ENCODE measurements at places on chromosomes 2 and 18.

GRCh38 chr2:219125225-219125885, 35.3 kb downstream of the NHEJ1 start:
- no peak for DNase-seq

- no peak for DNase-seq
Measured at GRCh38 chr2:113281910-113282746, 3.4 kb upstream of the PAX8 start.

GRCh38 chr2:224208007-224208406, 168.9 kb upstream of the SERPINE2 start:
- DNase-seq: no peak

DNA sequence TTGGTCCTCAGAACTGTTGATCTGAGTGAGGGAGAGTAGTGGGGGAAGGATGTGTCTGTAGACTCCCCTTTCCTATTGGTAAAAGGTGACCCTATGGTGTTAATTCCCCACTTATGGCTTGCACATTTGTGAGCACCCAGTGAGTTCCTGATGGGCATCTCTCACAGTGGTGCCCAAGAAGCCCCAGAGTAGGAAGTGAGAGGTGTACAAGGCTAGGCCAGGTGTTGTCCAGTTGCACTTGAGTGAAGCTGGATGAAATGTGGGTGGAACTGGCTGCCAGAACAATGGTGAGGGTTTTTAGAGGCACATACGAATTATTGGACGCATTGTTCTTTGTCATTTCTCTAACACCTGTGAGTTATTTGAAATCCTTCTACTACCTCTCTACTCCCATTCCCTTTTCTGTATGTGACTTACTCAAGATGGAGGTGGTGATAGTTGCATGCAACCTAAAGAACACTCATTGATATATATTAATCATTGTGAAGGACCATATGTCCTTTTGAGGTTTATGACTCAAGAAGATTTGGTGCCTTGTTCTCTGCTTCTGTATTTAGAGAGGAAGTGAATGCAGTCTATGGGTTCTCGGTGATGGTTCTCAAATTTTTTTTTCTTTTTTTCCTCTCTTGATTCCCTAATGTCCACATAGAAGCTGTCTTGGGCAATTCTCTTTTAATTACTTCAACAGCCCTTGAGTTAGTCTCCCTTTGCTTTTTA, 162.7 kb downstream of the FSHR start:
- no peak for DNase-seq

GRCh38 chr18:29087616-29088246, 910.8 kb upstream of the CDH2 start:
- DNase-seq: no peak

DNA sequence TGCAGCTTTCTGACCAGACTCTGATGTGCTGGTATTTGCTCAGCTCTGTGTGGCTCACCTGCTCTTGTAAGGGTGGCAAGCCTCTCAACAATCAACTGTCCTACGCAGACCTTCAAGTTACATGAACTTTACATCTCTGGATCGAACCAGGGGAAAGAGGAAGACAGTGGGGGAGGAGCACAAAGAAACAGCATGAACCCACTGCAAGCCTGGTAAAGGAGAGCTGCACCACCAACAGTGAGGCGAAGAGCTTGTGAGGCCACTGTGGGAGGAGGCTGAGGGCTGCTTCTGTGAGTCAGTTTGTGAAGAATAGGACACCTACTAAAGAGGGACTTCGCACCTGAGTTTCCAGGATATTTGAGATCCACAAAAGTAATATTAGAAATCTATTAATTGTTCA, 18.8 kb upstream of the FAM110C start:
- no peak for DNase-seq

DNA sequence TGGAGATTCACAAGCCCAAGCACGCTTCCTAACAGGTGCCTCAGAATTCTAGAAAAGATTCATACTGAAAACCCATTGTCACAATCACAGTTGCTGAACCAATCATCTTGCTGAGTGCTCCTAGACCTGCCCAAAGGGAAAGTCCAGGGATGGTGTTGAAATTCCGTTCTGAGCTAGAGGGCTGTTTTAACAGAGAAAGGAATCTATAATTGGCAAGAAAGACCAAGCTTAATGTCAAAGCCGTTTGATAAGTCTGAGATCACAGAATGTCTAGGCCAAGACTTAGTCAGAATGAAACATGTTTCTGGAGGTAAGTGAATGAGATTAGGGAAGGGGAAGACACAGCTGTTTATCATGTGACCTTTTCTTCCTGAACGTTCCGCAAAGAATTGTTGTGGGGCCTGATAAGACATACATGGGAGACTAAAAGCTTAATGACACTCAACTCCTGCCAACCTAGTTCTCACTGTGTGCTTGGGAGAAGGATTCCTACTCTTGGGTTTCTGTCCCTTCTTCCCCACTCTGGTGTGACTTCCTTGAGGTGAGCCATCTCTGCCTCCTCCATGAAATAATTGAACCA, 27.5 kb downstream of the PMAIP1 start:
- no peak for DNase-seq

DNA sequence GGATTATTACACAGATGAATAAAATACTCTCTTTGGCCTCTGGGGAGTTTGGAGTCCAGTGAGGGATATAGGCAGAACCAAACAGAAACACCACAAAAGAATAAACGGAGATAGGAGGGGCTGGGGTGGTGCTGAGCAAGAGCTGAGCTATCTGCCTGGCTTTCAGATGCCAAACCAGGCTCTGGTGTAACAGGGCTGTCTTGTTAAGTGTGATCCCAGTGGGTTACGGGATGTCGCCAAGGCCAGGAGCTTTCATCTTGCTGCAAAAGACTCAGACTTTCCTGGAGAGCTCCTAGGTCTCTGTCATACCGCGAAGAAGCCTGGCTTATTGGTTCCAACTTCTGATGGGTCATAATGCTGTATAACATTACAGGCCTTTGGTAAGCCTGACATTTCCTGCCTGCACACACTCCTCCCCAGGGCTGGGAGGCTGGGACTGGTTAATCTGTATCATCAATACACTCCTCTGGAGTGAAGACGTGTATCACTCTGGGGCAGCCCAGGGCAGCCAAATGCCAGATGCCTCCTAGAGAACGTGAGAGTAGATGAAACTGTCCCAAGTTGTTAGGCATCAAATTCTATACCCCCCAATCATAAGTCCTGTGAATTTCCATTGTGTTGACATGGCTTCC, 60.5 kb downstream of the STPG4 start:
- no peak for DNase-seq

GRCh38 chr2:238941262-238941792, 93.4 kb downstream of the TWIST2 start:
- no peak for DNase-seq

DNA sequence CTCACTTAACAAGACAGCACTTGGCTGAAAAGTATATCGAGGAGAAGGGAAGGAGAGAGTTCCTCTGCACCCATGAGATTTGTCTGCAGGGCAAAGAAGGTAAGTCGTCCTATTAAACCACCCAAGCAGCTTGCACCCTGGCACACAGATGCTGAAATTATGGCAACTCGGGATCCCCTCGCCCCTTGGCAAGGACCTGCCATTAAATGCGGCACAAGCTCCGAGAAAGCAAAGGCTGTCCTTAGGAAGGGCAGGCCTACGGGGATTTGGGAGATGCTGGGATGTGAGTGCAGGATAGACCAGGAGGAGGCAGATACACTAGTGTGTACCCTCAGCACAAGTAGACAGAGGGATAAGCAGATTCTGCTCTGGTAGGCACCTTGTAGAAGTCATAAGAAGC, 191.5 kb downstream of the ALK start:
- no peak for DNase-seq

DNA sequence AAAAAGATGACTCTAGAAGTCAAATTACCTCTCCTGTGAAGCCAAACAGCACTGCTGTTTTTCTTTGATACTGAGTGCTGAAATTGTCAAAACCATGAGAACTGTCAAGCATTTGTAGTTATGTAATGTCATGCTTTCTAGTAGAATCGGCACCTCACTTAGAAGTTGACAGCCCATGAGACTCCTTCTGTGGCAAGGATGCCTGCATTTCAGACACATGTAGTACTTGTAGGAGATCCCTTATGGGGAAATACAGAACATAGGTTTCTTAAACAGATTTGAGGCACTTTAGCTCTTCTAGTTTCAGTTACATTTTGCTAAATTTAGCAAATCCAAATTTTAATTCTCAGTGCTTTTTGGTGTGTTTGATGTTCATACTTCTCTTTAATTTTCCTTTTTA, 15.7 kb downstream of the ZNF407 start:
- DNase-seq: no peak

DNA sequence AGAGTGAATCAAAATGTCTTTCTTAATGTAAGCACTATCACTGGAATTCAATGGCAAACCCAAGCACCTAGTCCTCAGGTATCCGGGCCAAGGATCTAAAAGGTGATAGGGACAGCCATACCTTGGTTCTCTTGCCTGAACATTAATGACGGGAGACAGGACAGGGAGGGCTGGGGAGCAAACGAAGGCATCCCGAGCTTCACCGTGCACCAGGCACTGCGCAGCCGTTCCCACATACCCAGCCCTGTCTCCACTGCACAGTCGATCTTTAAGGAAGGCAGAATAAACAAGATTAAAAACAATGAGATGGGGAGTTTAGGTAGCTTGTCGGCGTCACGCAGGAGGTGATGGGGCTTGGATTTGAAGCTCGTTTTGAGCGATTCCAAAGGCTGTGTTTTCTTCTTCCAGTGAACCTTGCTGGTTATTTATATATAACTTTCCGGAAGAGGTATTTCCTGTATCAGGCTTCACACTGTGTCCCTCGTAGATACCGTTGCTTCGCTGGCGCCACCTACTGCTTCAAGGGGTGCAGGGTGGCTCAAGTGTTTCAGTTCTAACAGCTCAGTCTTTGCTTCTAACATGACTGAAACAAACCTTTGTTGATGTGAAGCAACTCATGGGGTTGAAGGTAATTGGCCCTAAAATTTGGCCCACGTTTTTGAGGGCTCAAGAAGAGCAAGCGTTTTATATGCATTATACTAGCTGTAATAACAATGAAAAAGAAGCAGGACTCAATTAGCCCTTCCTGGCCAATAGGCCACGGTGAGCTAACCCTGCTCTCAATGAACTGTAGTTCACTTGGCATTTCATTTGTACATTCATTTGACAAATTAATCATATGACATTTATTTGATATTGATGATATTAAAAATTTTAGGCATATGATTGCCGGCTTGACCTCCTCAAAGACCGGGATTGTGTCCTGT, 77.4 kb downstream of the DCDC2C start:
- peak; percentile 4 for DNase-seq

DNA sequence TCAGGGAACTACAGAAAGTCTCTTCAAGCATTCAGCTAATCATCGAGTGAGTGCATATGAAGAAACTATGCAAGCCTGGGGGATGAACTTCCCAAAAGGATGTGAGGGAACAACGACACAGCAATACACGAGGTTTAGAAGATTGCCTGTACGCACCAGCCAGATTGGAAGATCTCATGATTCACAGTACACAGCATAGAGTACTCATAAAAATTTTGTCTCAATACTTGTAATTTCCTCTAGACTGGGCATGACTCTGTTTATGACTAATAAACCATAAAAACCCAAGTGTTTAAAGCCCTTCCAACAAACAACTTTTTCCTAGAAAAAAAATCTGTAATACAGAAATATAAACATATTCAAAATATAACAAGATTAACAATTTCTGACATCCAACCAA, 279.7 kb downstream of the KCNJ3 start:
- DNase-seq: no peak

GRCh38 chr2:69509011-69509749, 71.9 kb upstream of the NFU1 start:
- no peak for DNase-seq

- no peak for DNase-seq
Measured at GRCh38 chr18:27004056-27004829, 138.7 kb upstream of the AQP4 start.

GRCh38 chr2:145822892-145823534, 1303.1 kb upstream of the ZEB2 start:
- DNase-seq: no peak

DNA sequence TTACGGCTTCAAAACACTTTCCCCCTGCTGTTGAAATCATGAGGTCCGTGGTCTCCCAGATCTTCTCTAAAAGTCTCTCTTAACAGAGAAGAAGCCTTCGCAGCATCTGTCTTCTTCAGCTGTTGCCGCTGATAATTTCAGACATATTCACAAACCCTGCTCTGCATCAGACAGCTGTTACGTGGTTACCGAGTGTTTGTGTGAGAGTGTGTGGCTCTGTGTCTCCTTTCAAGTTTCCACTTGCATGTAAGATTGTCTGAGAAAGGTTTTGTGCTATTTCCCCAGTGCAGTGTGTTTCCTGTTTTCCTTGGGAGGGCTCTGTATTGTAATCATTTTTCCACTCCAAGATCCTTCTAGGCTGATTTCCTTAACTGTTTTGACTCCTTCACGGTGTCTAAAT, 32.8 kb downstream of the MAIP1 start:
- DNase-seq: no peak

DNA sequence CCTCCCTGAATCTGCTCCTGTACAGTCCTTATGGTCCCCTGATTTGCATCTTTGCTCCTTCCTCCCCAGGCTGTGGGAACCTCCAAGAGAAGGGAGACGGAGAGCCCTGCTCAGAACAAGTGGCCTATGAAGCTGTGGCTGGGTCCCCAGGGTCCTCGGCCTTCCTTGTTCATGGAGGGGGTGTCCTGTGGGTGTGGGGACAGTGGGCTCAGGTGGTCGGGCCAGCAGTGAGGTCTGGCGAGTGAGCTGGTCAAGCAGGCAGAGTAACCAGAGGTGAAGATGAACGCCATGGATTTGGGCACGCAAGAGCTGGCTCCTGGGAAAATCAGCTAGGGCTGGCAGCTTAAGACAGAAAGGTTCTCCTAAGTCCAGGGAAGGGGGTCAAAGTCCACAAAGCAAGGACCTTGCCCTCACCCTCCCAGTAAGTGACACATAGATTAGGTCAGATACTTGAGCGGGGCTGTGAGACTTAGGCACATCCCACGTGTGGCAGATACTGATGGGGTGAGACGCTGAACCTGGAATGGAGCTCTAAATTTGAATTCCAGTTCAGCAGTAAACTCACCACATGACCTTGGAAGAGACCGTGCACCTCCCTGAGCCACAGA, 24.8 kb downstream of the GNLY start:
- DNase-seq: no peak

- DNase-seq: no peak
Measured at GRCh38 chr18:27717816-27718215, 459.1 kb downstream of the CDH2 start.

GRCh38 chr2:204361738-204362137, 183.5 kb upstream of the PARD3B start:
- no peak for DNase-seq

DNA sequence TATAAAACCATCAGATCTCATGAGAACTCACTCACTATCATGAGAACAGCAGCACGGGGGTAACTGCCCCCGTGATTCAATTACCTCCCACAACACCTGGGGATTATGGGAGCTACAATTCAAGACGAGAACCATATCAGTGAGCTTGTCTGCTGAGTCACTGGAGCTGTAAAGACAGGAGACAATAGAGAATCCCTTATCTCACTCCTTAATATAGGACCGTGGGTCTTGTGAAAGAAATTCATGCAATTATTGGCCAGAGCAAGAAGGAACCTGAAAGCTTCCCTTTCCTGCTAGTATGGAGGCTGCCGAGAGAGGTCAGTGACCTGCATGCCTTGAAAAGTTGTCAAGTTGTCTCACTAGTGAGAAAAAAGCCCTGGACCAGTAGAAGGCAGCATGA, 9.5 kb upstream of the TNFAIP6 start:
- no peak for DNase-seq

- DNase-seq: no peak
Measured at GRCh38 chr2:10002681-10003080, 40.7 kb upstream of the KLF11 start.
